ENCODE measurements at places on chromosomes 12 and 14.

DNA sequence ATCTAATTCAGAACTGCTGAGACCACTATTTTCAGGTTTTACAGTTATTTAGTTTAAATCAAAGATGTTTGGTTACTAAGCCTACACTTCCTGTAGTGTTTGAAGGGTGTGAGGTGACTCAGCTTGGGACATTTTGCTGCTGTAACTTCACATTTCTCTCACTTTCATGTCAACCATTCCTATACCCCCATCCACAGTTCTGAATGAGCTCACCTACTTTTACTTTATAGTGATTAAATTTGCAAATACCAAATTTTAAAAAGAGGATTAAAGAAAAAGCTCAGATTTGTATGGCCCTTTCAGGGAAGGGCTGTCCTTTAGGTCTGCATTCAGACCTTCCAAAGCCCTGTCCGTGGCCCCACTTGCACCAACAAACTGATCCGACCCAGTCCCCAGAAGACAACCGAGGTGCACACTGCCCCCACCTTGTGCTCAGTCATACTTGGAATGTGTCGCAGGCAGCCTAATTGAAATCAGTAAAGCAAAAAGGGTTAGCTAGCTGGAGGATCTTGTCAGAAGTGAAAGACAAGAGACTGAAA is 174.4 kb downstream of the MON2 start:
- DNase-seq, result no peak

DNA sequence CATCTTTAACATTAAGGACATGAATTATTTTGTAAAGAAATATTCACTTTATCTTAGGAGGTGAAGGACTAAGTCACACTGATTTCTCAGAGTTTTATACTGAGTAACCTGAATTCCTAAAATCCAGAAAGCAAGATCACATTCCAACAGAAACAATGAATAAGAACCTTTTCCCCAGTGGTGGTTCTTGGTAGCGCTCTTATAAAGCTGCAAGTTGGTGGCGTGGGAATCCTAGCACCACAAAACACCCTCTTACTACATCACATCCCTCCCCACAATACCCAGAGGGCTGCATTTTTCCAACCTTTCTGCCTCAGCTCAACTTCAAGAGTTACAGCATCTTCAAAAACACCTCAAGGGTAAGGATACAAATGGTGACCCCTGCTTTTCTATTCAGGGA is 44.0 kb upstream of the SMUG1 start:
- no peak for DNase-seq

DNA sequence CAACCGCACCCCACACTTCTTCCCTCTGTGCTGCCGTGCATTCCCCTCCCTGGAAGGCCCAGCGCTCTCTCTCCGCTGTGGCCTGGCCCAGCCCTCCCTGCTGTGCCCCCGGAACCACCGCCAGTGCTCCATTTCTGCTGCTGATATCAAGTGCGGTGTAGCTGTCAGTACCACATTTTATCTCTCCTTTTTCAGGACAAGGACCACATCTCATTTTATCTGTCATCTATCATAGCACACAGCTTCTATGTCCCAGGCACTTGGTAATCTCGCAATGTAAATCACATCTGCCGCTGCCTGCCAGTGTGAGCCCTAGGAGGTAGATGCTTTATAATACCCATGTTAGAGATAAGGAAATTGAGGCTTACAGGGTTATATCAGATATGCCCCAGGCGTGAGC is 18.3 kb downstream of the IL31 start:
- no peak for DNase-seq

DNA sequence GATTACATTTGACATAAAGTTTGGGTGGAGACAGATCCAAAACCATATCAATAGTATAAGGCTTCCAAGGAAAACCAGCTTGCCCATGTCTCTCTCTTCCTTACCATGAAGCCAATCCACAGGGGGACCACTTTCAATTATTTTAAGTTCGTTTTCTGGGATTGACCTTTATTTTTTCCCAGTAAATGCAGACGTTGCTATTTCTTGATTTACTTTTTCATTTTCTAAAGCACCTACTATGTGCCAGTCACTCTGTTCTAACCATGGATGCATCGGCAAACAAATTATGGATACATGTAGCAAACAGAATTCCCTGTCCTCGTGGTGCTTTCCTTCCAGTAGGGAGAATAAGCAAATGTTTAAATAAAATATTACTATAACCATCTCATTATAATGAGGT is 65.8 kb upstream of the KCNA1 start:
- DNase-seq, result no peak

- no peak for DNase-seq
Measured at GRCh38 chr14:100837805-100838350, 12.0 kb downstream of the MEG3 start.

DNA sequence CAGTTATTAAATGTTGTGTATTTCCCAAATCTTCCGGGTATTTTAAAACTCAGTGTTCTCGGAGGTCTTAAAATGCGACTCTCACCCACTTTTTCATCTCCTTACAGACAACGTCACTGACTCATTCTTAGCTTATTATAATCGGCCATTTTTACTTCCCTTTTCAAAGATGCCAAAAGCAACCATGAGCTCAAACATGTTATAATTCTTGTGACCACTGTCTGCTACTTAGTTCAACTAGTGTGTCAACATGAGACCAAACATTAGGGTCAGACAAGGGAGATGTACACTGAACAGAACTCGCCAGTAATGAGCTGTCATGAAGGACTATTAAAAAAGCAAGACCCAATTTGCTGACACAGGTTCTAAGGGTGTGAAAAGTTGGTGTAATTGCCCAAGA is 4.2 kb upstream of the GRIP1 start:
- DNase-seq, result no peak

GRCh38 chr12:67386869-67387565 is 117.9 kb downstream of the CAND1 start:
- DNase-seq, result no peak

DNA sequence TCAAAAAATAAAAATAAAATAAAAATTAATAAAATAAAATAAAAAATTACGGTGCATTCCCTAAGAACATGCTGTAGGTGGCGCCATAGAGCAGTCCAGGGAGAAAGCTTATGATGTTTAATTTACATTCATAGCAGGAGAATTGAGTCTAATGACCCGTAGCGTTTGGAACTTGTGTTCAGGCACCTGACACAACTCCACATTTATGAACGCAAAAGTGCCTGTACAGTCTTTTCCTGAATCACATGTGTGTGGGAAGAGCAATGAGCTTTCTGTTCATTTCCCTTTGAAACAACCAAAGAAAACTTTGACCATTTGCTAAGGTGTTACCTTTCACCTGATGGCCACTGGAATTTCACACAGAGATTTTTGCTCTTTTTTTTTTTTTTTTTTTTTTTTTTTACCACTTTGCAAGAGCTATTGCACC is 60.6 kb upstream of the KCNA1 start:
- DNase-seq, result no peak

DNA sequence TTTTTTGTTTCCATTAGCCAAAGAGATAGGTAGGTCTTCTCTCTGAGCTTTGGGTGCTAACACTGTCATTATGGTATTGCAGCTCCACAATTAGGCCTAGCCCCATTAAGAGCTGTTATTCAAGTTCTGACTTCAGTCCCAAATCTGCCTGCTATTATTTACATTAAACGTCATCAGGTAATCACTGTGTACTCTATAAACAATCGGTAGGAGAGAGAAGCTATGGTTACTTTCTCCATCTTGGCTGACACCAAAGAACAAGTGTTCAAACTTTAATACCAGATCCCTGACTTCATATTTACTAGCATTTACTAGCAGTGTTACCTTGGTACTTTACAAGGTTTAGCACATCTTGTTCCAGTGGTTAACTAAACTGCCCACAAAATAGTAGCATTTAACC is 305.1 kb upstream of the GARIN2 start:
- no peak for DNase-seq

DNA sequence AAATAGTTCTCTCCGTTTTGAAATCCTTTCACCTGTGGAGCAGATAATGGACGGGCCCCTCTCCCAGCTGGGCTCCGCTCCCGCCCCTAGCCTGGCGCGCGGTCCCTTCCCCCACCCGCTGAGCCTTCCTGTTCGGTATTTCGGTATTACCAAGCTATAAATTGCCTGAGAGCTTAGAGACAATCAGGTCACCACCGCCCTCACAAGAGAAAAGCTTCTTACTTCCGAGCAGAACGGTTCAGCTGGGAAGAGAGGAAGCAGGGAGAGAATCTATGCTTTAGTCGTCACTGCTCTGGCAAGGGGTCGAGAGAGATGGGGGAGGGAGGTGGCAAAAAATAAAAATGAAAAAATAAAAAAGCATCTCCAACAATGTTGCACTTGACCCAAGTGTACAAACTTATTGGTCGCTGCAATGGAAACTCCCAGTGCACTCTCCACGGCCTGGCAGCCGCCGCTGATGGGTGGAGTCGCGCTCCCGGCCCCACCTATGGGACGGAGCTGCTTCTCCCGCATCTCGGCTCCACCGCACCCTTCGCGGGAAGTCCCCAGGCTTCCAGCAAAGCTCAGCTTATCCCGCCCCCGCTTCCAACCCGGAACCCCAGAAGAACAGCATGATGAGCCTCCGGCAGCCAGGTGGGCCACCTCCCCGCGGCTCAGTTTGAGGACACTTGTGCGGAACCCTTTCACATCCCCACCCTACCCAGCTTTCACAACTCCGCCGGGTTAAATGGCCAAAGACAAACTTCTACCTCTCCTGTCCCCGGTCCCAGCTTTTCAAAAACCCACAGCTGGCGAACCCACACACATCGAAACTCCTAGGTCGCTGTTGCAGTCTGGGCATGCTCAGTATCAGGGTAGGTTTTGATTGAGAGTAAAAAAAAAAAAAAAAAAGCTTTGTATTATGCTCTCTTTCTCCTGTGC is 832 bp upstream of the SYT1 start:
- DNase-seq, result no peak

- DNase-seq, result no peak
Measured at GRCh38 chr14:30005114-30005808, 77.6 kb upstream of the PRKD1 start.

GRCh38 chr12:27589419-27589818 is 65.4 kb downstream of the PPFIBP1 start:
- DNase-seq, result no peak

DNA sequence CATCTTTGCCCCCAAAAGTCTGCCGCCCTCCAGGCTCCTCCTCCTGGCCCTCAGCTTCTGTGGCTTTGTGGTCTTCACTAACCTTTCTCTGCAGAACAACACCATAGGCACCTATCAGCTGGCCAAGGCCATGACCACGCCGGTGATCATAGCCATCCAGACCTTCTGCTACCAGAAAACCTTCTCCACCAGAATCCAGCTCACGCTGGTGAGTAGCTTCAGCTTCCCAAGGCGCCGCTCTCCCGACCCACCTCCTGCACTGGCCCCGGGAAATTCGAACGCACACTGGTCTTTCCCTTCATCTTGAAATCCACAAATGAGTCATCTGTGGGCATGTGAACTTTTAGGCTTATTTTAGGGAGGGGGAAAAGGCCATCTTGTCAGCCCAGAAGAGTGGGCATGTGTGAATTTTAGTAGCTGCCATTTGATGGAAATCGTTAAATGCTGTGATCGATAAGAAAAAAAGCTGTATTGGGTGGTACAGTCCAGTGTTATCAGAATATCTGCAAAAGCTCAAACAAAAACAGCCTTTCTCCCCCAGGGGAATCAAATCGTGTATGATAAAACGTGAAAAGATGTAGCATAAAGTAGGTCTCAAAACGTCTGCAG is 700 bp downstream of the SLC35E3 start:
- peak; percentile 3 for DNase-seq

DNA sequence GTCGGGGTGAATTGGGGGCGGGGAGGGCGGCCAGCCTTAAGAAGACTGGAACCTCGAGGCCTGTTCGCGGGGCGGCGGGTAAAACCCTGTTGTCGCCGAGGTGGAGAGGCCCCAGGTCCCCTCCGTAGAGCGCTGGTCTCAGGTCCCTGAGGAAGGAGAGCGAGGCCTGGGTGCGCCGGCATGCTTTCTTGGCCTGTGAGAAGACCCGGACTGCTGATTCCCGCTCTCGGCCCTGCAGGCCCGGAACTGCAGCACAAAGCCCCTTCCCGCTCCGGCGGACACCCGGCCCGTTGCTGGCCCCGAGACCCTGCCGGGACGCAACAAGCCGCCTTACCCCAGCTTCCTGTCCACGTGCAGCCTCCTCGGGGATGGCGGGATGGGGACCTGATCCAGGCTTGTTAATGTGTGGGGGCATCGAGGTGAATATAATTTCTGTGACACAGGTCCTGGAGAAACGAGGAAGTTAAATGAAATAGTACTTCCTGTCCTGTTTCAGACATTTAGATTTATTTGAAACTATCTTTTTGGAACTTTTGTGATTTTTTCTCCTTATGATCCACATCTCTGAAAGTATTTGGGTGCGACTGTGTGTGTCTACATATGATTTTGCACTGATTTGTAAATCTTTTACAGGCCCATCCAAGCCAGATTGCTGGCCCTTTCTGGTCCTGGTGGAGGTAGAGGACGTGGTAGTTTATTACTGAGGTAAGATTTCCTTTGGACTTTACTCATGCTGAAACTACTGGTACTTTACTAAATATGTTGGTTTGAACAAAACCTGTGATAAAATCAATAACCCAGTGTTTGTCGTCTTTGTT is 600 bp downstream of the PNN start:
- DNase-seq, result no peak

GRCh38 chr12:23534196-23534595 is 415.3 kb downstream of the SOX5 start:
- DNase-seq, result no peak

- DNase-seq, result no peak
Measured at GRCh38 chr14:52950410-52950897, 396 bp downstream of the FERMT2 start.

DNA sequence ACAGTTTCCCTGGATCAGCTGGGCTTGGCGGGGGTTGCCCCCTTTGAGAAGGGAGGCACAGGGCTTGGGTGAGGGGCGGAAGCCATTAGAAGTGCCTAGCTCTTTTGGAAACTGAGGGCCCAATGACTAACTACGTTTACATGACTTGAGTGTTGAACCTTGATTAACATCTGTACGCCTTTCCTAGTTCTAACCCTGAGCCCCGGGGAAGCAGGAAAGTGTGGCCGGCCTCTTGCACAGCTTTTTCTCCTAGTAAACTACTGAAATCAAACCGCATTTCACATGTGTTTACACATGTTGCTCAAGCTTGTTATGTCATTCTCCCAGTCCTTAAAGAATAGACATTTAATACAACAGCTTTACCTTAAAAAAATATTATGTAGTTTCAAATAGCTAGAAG is 1356.4 kb upstream of the TMEM132C start:
- no peak for DNase-seq

GRCh38 chr12:13538136-13538535 is 341.6 kb downstream of the EMP1 start:
- DNase-seq, result no peak

DNA sequence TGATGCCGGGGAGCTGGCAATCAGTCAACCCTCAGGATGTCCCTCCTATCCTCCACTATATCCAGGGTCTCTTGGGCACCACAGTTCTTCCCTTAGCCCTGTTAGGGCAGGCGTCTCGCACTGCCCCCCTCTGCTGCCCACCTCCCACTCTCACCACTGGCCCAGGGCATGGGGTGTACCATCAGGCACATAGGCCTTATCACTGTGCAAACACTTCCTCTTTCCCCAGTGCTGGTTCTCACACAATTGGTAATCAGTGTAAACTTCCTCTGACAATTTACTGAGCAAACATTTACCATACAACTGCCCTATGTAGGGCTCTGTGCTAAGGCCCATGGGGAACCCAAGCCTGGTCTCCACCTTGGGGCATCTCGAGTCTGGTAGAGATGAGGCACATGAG is 20.1 kb upstream of the TMED10 start:
- no peak for DNase-seq
